ENCODE measurements at places on chromosomes 16 and 17.

- no peak for DNase-seq
Observed at GRCh38 chr16:30115238-30115637, 1.9 kb upstream of the GDPD3 start.

DNA sequence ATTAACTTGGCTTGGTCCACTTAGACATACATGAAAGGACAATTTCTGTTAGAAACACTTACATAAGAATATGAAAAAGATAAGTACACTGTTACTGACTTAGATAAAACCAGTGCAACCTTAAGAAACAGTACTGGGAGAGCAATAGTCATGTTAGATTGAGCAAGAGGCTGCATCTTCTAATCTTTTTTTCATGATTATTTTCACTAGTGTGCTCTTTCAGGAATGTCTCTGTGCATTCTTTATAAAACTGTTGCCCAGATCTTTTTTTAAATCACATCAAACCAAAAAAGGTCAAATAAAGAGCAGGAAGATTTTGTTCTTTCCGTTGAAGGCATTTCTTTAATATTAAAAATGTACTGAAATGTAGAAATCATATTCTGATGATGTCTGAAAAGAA lies 100.7 kb upstream of the AXIN2 start:
- DNase-seq, result no peak

DNA sequence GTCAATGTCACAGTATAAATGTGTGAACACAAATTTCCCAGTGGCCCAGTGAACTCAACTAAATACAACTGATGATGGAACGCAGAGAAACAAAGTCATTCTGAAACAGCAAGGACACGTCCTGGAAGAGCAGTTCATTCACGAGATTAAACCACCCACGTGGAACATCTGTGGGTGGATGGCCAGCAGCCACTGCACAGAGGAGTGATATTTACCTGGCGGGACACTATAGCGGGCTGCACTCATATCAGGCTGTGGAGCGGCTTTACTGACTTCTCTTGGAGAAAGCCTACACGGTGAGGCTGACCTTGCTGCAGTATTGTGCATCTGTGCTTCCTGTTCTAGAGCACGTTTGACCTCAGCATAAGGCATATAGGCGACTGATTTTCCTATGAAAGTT lies 87.3 kb downstream of the TTC19 start:
- DNase-seq, result no peak

DNA sequence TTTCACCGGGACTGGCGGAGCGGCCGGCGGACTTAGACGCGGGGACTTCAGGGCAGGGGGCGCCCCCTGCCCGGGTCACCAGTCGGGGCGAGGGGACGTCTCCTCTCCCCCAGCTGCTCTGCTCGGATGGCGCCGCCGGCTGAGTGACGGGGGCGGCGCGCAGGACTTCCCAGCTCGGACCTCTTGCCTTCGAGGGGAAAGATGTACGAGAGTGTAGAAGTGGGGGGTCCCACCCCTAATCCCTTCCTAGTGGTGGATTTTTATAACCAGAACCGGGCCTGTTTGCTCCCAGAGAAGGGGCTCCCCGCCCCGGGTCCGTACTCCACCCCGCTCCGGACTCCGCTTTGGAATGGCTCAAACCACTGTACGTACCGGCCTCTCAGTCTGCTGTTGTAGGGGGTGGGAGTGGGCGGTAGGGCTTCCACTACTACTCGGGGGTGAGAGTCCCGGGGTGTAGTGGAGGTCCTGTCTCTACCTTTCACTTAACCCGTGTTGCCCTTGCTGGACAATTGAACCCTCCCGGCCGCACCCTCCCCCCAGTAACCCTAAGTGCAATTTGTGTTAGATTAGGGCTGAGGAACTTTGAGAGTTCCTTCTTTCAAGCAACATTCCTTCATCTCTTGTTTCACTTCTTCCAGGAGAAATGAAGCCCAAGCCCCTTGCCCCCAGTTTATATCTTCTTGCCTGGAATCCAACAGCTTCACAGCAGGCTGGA lies 21.9 kb downstream of the GJD3 start:
- no peak for DNase-seq

- DNase-seq, result no peak
Observed at GRCh38 chr16:20826039-20826566, 19.8 kb downstream of the REXO5 start.

- DNase-seq, result no peak
Observed at GRCh38 chr17:68613739-68614298, 12.7 kb upstream of the FAM20A start.

DNA sequence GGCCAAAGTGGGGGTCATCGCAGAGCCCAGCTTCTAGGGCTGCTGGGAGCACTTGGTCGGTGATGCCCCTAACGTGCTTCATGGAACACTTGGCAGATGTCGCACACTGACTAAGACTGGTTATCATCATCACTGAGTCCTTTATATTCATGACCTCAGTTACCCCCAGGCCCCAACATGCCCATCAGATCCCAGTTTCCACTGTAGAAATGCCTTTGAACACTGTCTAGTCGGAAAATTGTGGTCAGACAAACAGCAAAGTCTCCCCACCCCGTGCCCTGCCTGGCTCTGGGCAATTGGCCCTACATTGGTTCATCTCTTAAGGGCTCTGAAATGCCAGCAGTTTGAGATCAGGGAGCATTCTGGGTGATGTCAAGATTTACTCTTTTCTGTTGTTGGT lies 51.3 kb downstream of the NKD1 start:
- DNase-seq, result no peak

- no peak for DNase-seq
Observed at GRCh38 chr16:17526956-17527937, 56.5 kb upstream of the XYLT1 start.

- DNase-seq, result peak; percentile 20
Observed at GRCh38 chr16:57091975-57092785, at the start of gene CPNE2. Gene CPNE2, plus strand, starts transcription at chr16:57092583. Its CDS starts 18,160 bp downstream, at chr16:57110743.

DNA sequence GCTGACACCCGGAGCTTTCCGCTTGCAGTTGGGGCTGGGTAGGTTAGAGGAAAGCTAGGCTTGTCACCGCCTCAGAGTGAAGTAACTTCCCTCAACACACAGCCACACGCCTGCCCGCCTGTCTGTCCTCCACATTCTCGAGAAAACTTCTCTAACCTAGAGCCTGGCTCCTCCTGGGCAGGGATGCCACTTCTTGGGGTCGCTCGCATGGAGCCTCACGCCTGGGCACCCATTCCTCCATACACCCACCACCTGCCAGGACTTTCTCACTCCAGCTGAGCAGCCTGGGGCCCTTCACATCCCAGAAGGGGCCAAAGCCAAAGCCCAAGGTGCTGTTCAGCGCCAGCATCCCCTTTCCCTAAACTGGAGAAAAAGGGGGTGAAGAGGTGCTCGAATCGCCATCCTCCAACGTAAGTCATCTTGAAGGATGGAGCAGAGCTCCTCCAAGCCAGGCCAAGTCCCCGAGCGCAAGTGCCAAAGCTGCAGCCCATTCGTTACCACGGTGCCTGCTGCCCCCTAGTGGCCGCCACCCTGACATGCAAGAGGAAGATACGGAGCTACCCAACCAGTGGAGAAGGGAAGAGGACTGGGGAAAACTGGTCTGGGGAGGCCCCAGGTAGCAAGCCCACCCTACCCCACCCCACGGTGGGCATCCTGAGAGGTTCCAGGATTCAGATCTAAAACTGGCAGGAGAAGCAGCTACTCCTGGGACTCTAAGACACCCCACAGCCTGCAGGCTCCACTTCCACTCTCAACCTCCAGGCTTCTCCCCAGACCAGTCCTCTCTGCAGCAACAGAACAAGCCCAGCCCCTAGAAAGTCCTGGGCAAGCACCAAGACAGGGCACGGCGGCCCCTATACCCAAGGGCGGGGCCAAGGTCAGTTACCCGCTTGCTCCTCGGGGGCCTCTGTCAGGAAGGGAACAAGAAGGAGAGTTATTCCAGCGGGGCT lies 63.1 kb downstream of the MYO18A start:
- DNase-seq, result peak; percentile 84

DNA sequence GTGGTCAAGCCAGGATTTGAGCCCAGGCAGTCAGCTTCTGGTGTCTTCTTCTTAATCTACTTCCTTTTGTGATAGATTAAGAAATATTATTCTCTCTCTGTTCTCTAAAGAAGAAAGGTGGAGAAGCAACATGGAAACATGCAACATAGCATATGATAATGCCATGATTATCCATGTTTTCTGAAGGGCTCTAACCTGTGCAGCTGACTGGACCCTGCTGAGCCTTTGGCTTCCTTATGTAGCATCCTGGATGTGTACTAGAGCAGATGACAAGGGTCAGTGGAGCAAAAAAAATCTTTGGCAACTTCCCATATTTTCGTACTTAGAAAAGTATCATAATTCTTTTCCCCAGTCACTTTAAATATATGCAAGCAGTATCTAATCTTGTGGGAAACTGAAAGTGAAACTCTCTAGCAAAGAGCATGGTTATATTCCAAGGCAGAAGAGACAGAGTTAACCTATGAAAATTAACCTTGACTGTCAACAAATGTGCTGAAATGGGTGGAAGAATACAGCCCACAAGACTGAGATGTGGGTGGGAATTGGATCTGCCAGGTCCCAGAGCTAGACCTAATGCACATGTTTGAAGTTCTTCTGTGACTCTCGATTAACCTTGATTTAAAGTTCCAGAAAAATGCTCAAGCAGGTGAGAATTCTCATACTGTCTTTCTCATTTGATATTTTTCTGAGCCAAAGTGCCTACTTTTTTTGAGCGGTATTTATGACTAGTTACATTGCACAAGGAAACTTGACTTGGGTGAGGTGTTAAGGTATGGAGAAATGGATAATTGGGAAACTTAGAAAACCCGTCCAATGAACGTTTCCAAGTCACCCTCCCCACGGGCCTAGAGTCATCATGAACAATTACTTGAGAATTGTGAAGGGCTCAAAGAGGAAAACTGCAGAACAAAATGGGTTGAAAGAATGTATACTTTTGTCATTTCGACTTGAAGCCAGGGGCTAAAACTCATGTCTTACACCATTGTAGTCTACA lies 248.6 kb downstream of the FTO start:
- DNase-seq, result no peak

Measured in stimulated activated CD4-positive, alpha-beta T cell treated with anti-CD3 and anti-CD28 coated beads, Interleukin-4, amount 100 ng/mL, for 24 hours (primary cell).